Activated T-helper 17 cell treated with anti-CD3 and anti-CD28 coated beads, Interleukin-2, amount 50 U/mL, for 72 hours (primary cell): ENCODE measurements at places on chromosomes 7 and 10. TPM values are rescaled to one million over a fixed set of nuclear protein-coding genes. Genes with fewer than 3 reads are reported as not detected.

- no peak for ATAC-seq
Measured at GRCh38 chr7:110839866-110840265, 251.1 kb upstream of the LRRN3 start.

Gene GIMAP4
- total RNA-seq: 193 TPM

DNA sequence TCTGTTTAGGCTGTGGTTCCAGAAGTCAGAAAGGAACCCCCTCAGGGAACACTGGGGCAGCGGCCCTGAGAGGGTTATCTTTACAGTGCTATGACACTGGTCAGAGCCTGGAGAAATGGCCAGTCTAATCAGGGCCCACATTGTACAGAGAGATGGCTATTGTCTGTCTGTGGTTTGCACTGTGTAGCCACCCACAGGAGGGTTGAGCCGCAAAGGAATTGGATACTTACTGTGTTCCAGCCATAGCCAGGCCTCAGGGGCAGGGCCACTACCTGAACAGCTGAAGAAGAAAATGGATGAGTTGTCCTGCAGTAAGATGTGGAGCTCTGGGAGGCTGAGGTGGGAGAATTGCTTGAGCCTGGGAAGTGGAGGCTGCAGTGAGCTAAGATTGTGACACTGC, 47.5 kb upstream of the PODXL start:
- no peak for ATAC-seq

Gene IKZF1
- 343 TPM for total RNA-seq
